ENCODE measurements at places on chromosomes 13 and 19. TPM values are rescaled to one million over a fixed set of nuclear protein-coding genes. Genes with fewer than 3 reads are reported as not detected.

The TMIGD2 gene
- total RNA-seq: not detected

The SHISA7 gene
- not detected for total RNA-seq

The CCDC70 gene
- not detected for total RNA-seq

The LRP3 gene
- 2.6 TPM for total RNA-seq

The SSC5D gene
- 47.8 TPM for total RNA-seq

The OR7A5 gene
- not detected for total RNA-seq

The AKAP11 gene
- 32.5 TPM for total RNA-seq

The LRFN3 gene
- 19.5 TPM for total RNA-seq

The KIR3DL2 gene
- not detected for total RNA-seq

The CASP14 gene
- total RNA-seq: not detected

The ZNF653 gene
- 5.1 TPM for total RNA-seq

The C1QTNF9B gene
- total RNA-seq: not detected

The CD209 gene
- total RNA-seq: not detected

The EBI3 gene
- total RNA-seq: 0.26 TPM

The ZNF799 gene
- total RNA-seq: 1.4 TPM

The ACP7 gene
- not detected for total RNA-seq

The CGB3 gene
- total RNA-seq: not detected

The FGF14 gene
- total RNA-seq: 0.02 TPM

The ZNF850 gene
- 1.7 TPM for total RNA-seq

The CACNA1A gene
- total RNA-seq: 1.9 TPM

The KIRREL2 gene
- total RNA-seq: not detected

The CPB2 gene
- total RNA-seq: not detected

The ZNF772 gene
- 2.4 TPM for total RNA-seq

The ZNF614 gene
- 5.5 TPM for total RNA-seq

Measured in HFFc6 (cell line).